ENCODE measurements at places on chromosomes 5 and 9.

DNA sequence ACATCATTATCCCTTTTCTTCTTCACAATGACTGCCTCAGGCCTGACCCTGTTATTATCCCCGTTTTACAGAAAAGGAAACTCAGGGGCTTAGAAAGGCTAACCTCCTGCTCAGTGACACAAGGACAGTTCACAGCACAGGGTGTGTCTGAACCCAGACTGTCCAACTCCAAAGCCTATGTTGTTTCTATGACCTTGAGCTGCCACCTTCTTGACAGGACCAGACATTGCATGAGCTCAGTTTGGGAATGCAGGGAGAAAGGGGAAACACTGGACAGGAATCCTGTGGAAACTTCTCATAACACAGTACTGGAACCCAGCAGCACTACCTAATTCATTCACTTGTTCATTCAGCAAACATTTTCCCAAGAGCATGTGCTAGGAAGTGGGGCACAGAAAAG is 472.8 kb downstream of the CDK5RAP2 start:
- no peak for DNase-seq

GRCh38 chr5:65830856-65831255 is 95.5 kb upstream of the ERBIN start:
- DNase-seq = no peak

- no peak for DNase-seq
These were observed 159.6 kb upstream of the TAS2R1 start for GRCh38 chr5:9789777-9790176.

DNA sequence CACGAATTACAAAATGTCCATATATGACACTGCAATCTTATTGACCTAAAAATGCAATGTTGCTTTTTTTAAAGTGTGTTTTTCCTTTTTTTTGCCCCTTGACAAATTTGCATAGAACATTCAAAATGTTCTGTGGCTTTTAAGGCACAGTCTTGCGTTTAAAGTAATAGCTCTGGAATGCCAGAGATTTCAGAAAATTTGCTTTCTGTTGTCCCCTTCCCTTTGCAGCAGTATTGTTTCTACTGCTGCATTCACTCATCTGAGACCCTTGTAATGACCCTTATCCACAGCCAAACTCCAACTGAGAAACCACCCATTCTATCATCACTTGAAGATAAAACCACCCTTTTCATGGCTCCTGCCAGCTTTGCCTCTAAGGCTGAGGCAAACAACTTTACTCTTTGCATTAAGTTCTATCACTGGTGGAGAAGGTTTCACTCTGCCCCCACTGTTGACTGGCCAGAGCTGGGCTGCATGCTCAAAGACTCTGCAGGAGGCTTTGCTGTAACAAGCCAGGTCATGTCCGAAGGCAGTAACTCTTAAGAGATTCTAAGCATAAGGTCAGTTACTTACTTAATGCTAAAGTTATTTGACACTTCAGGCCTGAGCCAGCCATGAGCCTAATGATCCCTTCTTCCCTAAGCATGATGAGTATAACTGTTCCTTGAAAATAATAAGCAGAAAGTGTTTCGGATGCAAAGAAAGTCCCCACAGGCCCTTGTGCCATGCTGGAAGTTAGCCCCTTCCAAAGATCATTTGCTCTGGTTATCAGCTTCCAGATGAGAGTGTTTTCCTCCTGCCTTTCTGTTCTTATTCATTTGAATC is 101.9 kb downstream of the CD180 start:
- DNase-seq = no peak

- peak; percentile 11 for DNase-seq
These were observed 64.4 kb downstream of the FAM114A2 start for GRCh38 chr5:153974131-153974812.

DNA sequence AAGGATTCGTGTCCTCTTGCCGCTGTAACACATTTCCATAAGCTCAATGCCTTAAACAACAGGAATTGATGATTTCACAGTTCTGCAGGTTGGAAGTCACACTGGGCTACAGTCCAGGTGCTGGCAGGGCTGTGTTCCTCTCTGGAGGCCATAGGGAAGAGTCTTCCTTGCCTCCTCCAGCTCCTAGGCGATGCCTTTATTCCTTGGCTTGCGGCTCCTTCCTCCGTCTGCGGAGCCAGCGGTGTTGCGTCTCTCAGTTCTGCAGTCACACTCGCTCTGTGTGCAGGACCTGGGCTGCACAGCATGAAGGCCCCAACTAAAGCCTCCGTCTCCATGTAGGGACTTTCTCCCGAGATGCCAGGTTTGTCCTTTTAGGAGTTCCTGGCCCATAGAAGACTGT is 70.0 kb downstream of the IL6ST start:
- no peak for DNase-seq

DNA sequence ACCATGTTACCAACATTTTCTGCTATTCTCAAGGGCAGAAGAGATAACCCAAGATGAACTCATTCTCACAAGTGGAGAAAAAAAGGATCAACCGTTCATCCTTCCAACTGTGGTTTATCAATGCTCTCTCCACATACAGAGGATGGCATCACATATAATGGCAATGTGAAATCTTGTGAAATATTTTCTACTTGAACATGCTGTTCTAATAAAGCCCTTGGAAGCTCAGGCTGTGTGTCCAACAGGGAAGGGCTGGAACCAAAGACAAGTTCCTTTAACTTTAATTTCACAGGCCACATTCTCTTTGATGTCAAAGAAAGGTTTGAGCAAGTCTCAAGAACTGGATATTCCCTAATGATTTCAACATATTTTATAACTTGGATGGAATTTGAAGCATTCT is 230.5 kb downstream of the SPOCK1 start:
- DNase-seq = no peak

- DNase-seq = no peak
These were observed 491 bp downstream of the OR1N1 start for GRCh38 chr9:122526602-122527001.

GRCh38 chr5:108634617-108635288 is 112.9 kb upstream of the FER start:
- no peak for DNase-seq

DNA sequence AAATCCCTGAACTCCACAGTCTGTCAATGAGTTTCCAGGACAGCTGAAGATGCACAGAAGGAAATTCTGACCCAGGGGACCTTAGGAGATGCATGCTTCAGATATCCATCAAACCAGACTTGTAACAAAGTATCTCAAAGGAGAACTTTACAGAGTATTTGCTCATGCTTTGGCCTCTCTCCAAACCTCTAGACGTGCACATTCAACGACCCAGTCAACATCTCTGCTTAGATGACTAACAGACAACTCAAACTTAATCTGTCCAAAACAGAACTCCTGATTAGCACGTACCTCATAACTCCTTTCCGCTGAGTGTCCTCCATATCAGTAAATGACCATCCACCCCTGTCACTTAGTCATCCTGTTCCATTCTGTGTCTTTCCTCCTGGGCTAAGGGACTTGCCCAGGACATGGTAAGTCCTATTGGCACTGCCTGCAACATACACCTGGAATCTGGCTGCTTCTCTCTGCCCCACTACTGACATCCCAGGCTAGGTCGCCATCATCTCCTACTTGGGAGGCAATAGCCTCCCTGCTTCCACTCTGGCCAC is 107.4 kb downstream of the LMNB1 start:
- DNase-seq = no peak

DNA sequence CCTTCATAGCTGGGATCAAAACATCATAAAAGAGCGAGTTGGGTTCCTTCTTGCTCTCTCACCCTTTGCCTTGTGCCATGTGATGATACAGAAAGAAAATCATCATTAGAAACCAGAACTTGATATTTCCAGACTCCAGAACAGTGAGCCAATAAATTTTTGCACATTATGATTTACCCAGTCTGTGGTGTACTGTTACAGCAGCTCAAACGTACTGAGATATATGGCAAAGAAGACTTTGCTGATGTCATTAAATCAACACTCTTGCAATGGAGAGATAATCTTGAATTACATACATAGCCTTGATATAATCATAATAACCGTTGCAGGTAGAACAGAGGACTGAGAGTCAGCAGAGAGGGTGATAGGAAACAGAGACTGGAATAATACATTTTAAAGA is 1271.6 kb downstream of the CDH12 start:
- DNase-seq = no peak

GRCh38 chr5:159096924-159097783 is 2.6 kb downstream of the EBF1 start:
- DNase-seq = no peak

Data from activated CD4-positive, alpha-beta T cell treated with anti-CD3 and anti-CD28 coated beads for 4 hours (primary cell).